ENCODE measurements at places on chromosomes 6 and 20.

- no peak for DNase-seq
Measured at GRCh38 chr6:41191569-41191968, 9.4 kb downstream of the TREML2 start.

GRCh38 chr6:5295623-5296022, 34.3 kb downstream of the FARS2 start:
- DNase-seq, result no peak

- DNase-seq, result no peak
Measured at GRCh38 chr6:52537001-52537753, 39.7 kb downstream of the TRAM2 start.

DNA sequence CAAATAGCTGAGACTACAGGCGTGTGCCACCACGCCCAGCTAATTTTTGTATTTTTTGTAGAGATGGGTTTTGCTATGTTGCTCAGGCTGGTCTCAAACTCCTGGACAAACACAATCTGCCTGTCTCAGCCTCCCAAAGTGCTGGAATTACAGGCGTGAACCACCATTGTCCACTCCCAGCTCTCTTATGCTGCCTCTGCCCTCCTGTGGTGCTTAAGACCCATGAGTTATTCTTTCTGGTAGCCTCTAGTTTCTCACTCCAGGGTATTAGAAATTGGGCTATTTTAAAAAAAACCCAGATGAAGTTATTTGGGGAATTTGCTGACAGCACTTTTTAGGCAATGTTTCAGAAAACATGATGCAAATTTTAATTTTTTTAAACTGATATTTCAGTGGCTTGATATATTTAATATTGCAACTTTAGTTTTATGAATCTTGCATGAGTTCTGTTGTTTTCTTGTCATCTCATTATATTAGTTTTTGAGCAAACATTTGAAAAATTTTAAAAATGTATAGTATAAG, 114.0 kb upstream of the FOXO3 start:
- no peak for DNase-seq

DNA sequence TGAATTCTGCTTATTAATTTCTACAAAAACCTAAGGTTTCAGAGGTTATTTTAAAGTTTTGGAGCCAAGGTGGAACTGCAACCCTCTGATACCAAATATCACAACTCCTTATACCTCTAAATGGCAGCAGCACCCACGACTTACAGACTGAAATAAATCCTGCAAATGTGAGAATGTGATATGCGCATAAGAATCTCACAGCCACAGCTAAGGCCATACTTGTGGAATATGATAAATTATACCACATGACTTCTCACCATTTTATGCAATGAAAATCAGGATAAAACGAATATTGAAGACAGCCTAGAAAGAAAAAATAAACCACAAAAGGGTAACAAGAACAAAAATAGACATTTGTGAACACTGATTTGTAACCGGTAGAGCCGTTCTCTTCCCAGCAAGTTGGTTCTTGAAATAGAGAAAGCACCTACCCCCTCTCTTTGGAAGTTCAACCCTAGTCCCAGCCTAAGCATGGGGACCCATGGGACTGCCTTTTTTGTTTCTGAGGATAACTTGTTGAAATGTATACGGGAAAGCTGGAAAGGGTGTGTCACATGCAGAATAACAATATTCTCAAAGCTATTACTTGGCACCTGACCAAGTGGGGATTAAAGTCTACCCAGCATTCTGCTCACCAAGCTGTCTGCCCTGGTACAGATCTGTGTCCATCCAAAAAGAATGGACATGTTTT, 47.1 kb upstream of the MCM9 start:
- no peak for DNase-seq

GRCh38 chr6:112289038-112289566, 34.7 kb upstream of the LAMA4 start:
- DNase-seq, result no peak

GRCh38 chr6:110542311-110543024, 66.1 kb upstream of the SLC22A16 start:
- DNase-seq, result no peak

GRCh38 chr20:50215926-50216325, 25.3 kb downstream of the CEBPB start:
- DNase-seq, result no peak

DNA sequence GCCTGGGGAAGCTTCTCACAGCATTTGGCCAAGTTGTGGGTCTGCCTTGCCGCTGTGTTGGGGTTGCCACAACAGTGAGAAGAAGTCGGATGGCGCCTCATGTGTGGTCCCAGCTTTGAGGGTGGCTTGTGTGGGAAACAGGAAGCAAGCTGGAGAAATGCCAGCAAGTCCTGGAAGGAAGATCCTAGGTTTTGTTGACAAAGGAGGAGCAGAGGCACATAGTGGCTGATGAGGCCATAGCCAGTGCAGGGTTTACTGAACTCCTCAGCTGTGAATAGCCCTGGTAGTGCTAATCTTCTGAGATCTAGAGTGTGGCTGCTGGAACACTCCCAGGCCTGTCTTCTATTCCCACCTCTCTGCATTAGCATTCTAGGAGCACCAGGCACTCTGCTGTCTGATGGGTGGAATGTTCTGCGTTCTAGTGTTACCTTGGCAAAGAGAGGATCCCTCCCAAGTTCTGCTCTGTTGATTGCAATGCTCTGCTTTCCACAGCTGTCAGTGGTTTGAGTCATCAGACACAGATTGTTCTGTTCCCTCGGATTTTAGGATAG, 25.2 kb downstream of the SNPH start:
- no peak for DNase-seq

GRCh38 chr6:159062564-159062945, 17.8 kb upstream of the TAGAP start:
- DNase-seq, result no peak

DNA sequence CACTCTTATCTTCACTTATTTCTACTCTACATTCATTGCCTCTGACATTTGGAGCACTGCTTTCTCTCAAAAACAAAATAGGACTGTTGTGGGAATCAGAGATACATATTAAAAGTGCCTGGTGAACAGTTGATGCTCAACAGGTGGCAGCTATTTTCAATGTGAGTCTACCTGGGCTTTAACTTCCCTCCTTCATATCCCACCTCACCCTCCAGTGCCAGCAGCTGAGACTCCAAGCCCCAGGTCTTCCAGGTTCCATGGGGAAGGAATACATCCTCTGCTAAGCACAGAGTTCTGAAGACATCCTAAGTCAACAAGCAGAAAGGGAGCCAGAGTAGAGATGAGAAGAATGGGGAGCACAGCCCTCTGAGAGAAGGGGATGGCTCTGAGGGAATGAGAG, 7.0 kb upstream of the FOXP4 start:
- DNase-seq, result no peak

GRCh38 chr20:47490795-47491194, 10.9 kb upstream of the NCOA3 start:
- DNase-seq, result no peak

GRCh38 chr6:110882824-110883554, 8.4 kb downstream of the AMD1 start:
- DNase-seq, result no peak

DNA sequence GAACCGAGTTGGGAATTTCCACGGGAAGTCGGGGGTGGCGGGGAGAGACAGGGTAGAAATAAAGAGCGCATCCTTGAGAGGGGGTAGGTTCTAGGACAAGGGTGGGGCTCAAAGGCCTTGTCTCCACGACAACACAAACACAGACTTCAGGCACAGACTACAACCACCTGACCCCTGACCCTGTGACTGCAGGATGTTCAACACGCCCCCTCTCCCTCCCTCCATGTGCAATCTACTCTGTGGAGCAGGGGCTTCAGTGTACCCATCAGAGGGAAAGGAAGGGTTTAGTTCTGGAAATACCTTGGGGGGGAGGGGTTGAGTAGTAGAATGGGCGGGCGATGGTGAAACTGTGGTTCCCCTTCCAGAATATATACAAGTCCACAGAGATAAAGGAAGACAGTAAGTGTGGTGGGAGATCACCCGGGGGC, 651 bp upstream of the TAPBP start:
- no peak for DNase-seq

- DNase-seq, result no peak
Measured at GRCh38 chr6:3102875-3103274, 15.6 kb upstream of the BPHL start.

GRCh38 chr20:32966382-32966781, 37.9 kb downstream of the SUN5 start:
- no peak for DNase-seq

- DNase-seq, result no peak
Measured at GRCh38 chr6:165298875-165299274, 10.5 kb downstream of the C6orf118 start.

GRCh38 chr6:26464014-26464413, 6.3 kb downstream of the BTN2A1 start:
- DNase-seq, result no peak

- no peak for DNase-seq
Measured at GRCh38 chr6:170461556-170462365, 91.3 kb downstream of the PSMB1 start.

- no peak for DNase-seq
Measured at GRCh38 chr6:26534681-26535465, 3.3 kb upstream of the HMGN4 start.

- no peak for DNase-seq
Measured at GRCh38 chr6:14848019-14848418, 397.9 kb upstream of the JARID2 start.

DNA sequence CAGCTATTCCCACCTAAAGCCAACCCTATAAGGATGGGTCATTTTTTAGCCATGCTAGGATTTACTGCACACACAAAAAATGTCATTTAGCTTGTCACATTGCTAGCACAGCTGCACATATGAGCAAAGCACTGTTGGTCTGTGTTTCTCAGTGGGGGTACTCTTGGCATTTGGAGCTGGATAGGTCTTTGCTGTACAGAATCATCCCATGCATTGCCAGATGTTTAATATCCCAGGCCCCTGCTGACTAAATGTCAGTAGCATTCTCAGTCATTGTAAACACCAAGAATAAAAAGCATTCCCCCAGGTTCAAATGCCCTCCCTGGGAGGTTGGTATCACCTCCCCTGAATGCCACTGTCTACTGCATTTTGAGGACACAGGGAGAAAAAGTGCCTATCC, 14.6 kb upstream of the LTV1 start:
- no peak for DNase-seq

- no peak for DNase-seq
Measured at GRCh38 chr6:95768539-95768938, 191.2 kb downstream of the MANEA start.

GRCh38 chr6:134175532-134176263, 123.3 kb upstream of the SLC2A12 start:
- peak; percentile 46 for DNase-seq

DNA sequence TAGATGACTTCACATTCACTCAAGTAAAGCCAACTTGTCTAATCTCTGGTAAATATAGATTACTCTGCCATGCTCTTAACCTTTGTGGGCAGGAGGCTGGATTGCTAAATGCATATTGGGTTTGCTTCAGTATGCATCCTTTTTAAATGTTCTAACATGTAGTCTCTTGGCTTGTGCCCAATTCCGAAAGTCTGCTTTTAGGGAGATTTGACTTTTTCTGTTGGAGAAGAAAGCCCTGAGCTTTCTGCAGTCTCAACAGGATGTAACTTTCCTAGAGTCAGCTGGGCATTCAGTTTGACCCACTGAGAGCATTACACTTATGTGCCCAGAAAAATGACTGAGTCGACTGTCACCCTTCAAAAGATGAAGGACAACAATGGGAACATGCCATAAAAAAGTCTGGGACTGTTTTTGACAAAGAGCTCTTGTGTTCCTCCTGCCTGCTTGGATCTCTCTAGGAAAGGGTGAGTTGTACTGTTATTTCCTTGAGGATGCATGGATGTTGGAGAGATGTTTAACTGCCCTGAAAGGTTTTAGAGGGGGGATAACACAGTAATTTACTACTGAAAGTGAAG, 299.4 kb downstream of the ZFAND3 start:
- no peak for DNase-seq

GRCh38 chr6:155257796-155258195, 6.0 kb upstream of the CLDN20 start:
- DNase-seq, result no peak

GRCh38 chr20:57564180-57564802, 3.4 kb downstream of the PCK1 start:
- no peak for DNase-seq

GRCh38 chr6:65116326-65116725, 590.7 kb downstream of the EYS start:
- DNase-seq, result no peak

GRCh38 chr6:30325150-30325872, 1.4 kb upstream of the TRIM39 start:
- DNase-seq, result no peak

GRCh38 chr6:166645896-166646295, 18.8 kb upstream of the RPS6KA2 start:
- DNase-seq, result no peak

GRCh38 chr6:44775121-44775520, 387.6 kb downstream of the CDC5L start:
- DNase-seq, result no peak

- DNase-seq, result no peak
Measured at GRCh38 chr6:142361345-142361744, 59.5 kb downstream of the ADGRG6 start.

- no peak for DNase-seq
Measured at GRCh38 chr6:122268394-122268793, 131.1 kb upstream of the HSF2 start.

GRCh38 chr6:31351033-31351380, 6.0 kb downstream of the HLA-B start:
- DNase-seq, result no peak

- DNase-seq, result no peak
Measured at GRCh38 chr20:62320581-62321354, 18.0 kb downstream of the ADRM1 start.

- DNase-seq, result no peak
Measured at GRCh38 chr6:103215847-103216246, 1643.9 kb downstream of the HACE1 start.

- no peak for DNase-seq
Measured at GRCh38 chr6:125564941-125565340, 184.5 kb upstream of the HEY2 start.

- no peak for DNase-seq
Measured at GRCh38 chr6:108564178-108564577, 3.5 kb downstream of the FOXO3 start.

DNA sequence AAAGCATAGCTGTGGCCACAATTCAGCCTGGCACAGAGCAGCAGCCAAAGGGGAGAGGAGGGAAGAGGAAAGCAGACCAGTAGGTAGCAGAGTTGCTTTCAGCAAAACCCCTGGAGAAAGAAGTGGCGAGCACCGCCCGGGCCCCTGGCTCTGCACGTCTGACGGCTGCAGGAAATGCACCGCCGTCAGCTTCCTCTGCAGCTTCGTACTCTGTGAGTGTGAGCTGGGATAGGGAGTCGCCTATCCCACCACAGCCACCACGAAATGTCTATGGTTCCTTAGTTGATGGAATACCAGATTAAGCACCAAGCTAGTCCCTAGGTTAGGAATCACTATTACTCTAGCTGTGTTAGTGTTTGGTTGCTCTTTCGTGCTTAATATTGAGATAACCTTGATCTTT, 79.9 kb upstream of the NAA20 start:
- DNase-seq, result no peak

DNA sequence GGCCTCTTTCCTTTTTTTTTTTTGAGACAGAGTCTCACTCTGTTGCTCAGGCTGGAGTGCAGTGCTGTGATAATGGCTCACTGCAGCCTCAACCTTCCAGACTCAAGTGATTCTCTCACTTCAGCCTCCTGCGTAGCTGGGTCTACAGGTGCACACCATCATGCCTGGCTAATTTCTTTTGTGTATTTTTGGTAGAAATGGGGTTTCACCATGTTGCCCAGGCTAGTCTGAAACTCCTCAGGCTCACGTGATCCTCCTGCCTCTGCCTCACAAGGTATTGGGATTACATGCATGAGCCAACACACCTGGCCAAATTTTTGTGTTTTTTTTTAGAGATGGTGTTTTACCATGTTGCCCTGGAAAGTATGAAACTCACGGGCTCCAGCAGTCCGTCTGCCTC, 29.3 kb downstream of the SRC start:
- no peak for DNase-seq

- DNase-seq, result no peak
Measured at GRCh38 chr6:217048-217659, 75.1 kb upstream of the DUSP22 start.

Measured in esophagus squamous epithelium (tissue), 5 donors.